ENCODE measurements at places on chromosomes 7 and 10.

GRCh38 chr10:96341219-96342182, 17.3 kb downstream of the OPALIN start:
- no peak for DNase-seq

- no peak for DNase-seq
Measured at GRCh38 chr10:42990721-42991441, 86.0 kb upstream of the RET start.

GRCh38 chr7:143924851-143925250, 10.2 kb upstream of the OR2F2 start:
- no peak for DNase-seq

- DNase-seq = no peak
Measured at GRCh38 chr10:49054753-49055152, 60.6 kb downstream of the VSTM4 start.

GRCh38 chr10:79933961-79934360, 14.9 kb downstream of the SFTPD start:
- no peak for DNase-seq

GRCh38 chr7:8249121-8249520, 12.8 kb downstream of the ICA1 start:
- DNase-seq = no peak

DNA sequence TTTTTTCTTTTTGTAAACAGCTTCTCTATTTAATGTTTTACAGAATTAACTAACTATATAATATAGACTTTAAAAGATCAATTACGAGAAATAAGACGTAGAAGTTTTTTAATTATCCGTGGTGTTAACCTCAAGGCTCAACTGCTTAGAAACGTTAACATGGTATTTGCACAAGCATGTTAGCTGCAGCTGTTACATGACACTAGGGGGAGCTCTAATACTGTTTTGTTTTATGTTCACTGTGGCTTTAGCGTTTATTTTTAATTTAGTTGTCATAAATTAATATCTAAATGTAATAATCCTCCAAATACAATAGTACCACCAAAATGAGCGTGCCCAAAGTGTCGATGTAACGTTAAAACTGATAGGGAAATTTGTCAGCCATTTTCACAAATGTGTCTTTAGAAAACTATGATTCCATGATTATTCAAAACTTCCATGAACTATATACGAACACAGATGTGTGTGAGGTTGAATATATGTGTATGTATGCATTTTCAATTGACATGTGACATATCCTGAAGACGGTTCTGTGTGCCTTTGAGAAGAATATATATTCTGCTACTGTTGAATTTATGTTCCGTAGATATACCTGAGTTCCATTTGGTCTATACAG, 828.8 kb upstream of the MBL2 start:
- no peak for DNase-seq

DNA sequence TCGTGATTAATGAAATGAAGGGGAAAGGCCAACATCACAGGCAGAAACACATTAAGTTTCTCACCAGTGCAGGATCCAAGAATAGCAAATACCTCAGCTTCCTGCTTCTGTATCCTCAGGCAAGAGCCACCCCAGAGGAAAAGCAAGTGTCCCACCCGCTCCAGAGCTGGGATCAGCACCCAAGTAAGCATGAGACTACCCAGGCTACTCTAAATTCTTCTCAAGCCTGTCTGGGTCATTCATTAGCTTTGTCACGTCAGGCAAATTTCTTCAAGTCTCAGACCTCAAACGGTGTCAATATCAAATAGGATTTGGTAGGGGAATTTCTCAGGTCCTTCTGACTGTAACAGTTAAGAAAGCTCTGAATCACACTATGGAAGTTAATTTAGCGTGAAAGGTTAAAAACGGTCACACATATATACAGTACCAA, 59.0 kb downstream of the GNA12 start:
- DNase-seq = no peak

GRCh38 chr7:97174303-97174702, 56.8 kb downstream of the SDHAF3 start:
- no peak for DNase-seq

DNA sequence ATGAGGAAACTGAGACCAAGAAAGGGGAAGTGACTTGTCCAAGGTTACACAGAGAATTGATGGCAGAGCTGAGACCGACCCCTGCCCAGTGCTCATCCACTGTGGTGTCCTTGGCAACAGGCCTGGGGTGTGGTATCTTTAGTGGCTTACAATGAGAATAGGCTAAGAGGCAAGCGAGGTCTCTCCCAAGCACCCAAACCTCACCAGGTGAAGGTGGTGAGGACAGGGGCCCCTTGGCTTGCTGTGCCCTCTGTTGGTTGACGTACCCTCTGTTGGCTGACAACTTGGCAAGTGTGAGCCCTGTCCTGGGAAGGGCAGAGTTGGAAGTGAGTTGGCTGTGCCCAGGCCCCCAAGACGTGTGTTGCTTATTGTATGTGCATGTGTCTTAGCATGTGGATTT, 166.9 kb downstream of the GRK5 start:
- no peak for DNase-seq

- DNase-seq = no peak
Measured at GRCh38 chr10:70678757-70679489, 6.6 kb downstream of the ADAMTS14 start.

DNA sequence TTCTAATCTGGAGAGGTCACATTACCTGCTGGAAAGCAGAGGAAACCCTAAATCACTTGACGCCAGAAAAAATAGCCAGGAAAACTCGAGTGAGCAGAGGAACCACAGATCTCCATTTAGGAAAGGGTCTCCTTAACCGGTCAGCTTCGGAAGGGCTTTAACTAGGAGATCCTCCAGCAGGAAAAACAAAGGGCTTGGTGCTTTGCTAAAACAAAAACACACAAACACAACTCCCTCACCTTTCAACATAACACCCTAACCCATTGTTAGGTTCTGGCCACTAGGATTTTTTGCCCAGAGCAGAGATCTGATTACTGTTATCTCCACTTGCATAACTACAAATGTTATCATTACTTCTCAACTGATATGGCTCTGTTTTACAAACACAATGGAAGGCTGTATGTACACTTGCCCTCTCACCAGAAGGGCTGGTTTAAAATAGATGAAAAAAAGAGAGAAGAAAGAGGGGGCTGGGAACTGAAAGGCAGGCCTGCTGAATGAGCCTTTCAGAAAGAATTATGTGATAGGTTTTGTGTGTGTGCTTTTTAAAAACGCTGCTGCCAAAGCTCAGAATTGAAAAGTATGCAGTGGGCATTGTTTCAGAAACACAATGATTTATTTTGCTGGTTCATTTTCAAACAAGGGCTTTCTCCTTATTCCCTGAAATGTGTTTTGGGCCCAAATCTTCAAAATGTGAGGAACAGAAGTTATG, 161.5 kb downstream of the FGFR2 start:
- no peak for DNase-seq

DNA sequence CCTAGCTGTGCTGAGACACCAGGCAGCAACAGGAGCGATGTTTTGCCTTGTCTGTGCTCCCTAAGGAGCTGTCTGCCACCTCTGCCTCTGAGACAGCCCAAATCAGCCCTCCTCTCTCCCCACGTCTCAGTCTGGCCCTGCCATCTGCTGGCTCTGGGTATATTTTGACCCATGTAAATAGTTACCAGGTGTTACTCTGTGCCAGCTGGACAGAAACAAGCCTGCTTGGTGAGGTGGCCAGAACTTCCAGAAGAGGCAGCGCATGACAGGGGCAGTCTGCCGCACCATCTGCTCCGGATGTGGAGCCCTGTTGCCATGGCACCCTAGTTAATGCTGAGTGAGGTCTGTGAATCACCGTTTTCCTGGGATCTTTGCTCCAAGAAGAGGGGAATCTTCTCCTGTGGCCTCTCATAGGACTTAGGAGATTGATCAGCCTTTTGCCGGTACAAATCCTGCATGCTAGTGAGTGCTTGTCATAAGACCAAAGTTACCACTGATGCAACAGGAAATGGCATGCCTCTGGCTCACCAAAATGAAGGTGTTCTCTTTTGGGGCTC, 31.8 kb downstream of the GSTO2 start:
- DNase-seq = no peak

DNA sequence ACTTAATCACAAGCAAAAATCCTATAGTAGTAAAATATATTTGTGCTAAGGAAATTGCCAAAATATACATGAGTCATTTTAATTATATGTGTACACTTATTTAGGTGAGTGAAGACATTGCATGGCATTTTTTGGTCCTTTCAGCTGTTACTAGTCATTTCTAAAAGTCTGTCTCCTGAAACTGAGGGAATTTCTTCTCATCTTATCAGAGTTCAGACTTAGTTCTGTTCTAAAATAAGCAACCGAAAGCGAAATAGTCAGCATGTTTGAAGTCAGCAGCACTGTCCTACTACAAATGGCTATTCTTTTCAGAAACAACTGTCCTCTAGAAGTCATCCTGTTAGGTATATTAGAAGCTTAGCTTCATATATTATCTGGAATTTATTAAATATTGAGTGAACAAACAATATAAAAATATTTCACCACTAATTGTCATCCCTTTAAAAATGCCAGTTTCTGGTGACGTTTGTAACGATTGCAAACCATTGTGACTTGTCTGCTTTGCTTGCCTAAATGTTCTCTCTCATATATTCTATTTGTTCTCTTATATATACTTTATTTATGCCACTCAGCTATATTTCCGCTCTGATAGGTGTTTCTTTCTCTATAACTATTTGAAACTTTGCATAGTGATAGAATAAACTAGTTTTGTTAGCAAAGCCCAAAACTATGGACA, 227.4 kb upstream of the KAT6B start:
- DNase-seq = no peak

DNA sequence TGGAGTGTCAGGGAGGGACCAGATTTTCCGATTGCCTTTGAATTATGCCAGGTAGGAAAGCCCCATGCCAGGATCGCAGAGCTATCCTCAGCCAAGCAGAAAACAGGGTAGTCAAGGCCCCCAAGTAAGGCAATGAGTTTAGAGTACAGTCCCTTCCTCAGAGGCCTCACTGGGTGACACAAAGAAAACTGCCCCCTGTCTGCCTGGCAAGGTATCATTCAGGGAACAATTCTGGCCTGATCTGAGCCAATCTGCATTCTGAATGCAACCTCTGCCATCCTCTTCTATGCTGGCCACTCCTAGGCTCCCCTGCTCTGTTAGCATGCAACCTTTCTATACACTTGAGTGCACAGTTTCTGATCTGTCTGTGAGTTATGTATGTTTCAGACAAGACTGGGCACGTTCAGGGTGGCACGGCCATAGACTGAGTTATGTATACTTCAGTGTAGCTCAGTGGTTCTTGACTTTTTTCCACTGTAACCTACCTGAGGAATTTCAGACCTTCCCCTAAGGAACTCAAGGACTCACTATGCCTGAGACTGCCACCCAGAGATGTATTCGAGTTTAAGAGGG, 336.8 kb downstream of the PLXNA4 start:
- no peak for DNase-seq

- DNase-seq = no peak
Measured at GRCh38 chr10:118793545-118793944, 38.8 kb upstream of the CACUL1 start.

GRCh38 chr7:70557338-70557737, 574.6 kb upstream of the GALNT17 start:
- no peak for DNase-seq

DNA sequence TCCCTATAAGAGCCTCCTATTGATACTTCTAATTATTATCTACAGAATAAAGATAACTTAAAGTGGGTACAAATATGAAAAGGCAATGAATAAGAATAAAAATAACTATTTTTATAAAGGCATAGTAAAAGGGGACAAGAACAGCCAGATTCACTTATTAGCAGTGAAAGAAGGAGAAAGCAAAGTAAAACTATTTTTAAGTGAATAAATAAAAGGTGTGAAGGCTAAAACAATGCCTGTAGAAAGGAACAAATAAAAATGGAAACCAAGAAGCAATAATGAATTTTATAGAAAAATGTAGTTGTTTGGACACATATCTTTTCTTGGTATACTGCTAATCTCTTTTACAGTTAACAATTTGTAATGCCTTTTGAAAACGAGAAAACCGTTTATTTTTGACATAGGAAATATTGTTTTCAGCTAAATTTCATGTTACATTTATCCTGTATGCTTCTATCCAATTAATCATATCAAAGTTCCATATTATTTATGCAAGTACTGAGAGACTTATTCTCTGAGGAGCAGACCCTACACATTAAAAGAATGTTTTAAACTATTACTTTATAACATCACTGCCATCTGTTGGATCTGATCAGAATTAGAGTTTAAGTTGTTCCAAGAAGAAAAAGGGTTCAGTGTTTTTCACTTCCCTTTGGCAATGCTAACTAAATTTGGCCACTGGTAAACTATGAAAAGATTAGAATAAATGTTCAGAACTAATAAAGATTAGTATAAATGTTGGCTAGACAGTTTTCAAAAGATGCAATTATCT, 59.1 kb downstream of the ARMC3 start:
- no peak for DNase-seq

DNA sequence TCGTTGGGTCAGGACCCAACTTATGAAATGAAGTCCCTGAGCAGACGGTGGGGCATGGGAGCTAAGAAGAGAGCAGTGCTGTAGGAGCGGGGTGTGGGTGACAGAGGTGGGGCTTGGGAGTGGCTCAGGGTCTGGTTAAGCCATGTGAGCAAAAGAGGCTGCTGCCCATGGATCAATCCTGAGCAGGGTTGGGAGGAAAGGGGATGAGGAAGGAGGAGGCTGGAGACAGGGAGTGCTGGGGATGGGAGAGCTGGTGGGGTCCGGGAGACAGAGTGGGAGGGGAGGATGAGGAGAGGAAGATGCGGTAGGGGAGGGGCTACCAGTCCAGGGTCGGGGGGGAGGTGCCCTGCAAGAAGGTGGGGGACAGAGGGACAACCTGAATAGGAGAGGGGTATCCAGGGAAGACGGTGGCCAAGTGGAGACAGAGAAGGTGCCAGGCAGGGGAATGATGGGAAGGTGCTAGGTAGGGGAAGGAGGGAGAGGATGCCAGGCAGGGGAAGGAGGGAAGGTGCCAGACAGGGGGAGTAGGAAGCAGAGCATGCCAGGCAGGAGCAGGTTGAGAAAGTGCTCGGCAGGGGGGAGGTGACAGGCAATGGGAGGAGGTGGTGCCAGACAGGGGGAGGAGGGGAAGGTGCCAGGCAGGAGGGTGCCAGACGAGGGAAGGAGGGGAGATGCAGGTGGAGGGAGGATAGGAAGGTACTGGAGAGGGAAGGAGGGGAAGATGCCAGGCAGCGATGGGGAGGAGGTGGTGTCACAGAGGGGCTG, 27.5 kb upstream of the SMARCD3 start:
- no peak for DNase-seq

- DNase-seq = no peak
Measured at GRCh38 chr7:112014347-112014746, 191.9 kb downstream of the DOCK4 start.

- DNase-seq = no peak
Measured at GRCh38 chr7:29342761-29343160, 148.2 kb downstream of the CHN2 start.

DNA sequence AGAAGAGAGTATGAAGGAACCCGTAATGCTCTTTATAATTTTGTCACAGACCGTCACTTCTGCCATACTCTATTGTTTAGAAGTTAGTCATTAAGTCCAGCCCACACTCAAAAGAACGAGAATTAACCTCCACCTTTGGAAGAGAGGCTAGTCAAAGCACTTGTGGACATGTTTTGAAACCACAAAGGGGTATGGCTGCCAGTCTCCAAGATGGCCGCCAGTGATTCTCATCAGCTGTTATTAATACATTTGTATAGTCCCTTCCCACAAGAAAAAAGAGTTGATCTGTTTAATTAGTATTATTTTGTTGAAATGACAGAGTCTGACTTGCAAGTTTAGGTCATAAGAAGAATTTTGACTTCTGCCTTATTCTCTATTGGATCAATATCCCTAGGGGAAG, 23.2 kb upstream of the VOPP1 start:
- no peak for DNase-seq

GRCh38 chr10:103510791-103511752, 17.6 kb downstream of the NEURL1 start:
- DNase-seq = no peak

All from stimulated activated CD8-positive, alpha-beta memory T cell treated with anti-CD3 and anti-CD28 coated beads, Interleukin-4, amount 100 ng/mL, for 4 hours (primary cell).